ENCODE measurements at places on chromosomes 6 and 20. TPM values are rescaled to one million over a fixed set of nuclear protein-coding genes. Genes with fewer than 3 reads are reported as not detected.

- H3K4me1 ChIP-seq, result no peaks in the 10 kb centered on the region
- H3K4me3 ChIP-seq, result no peak overlapping the region
- H3K36me3 ChIP-seq, result no peaks in the 10 kb centered on the region
- no peak for DNase-seq
- no peaks in the 10 kb centered on the region for H3K27me3 ChIP-seq
- no peak overlapping the region for H3K27ac ChIP-seq
Measured at GRCh38 chr20:2833761-2834160, 6.7 kb downstream of the PCED1A start.

GRCh38 chr6:135180542-135181332, at the start of gene MYB:
MYB (plus strand) TSS chr6:135181308; CDS start chr6:135181514, 206 bp downstream.
- no peaks in the 10 kb centered on the region for H3K36me3 ChIP-seq
- peak within 1 kb of the TSS; percentile 45 for H3K4me3 ChIP-seq
- no peak within 1 kb of the TSS for H3K27ac ChIP-seq
- H3K4me1 ChIP-seq, result peaks cover 24% of the 10 kb centered on the region
- no peak for DNase-seq

DNA sequence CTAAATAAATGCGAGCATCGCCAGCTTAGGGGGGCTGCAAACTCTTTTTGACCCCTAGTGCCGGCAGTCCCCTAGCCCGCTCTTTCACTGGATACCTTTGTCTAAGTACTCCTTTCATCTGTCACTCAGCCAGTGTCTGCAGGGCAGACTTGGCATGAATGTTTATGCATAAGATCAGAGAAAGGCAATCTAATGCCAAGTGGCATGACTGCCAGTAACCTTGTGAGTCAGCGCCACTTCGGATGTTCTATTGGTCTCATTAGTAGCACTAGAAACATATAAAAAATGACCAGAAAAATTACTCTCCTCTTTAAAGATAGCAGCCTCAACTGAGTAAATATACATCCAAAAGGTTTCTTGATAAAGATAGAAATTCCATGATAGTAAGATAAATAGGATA, 192.2 kb downstream of the TBC1D32 start:
- H3K4me3 ChIP-seq, result no peak overlapping the region

- peaks cover 5% of the 10 kb centered on the region for H3K27me3 ChIP-seq
- peak; percentile 28 for DNase-seq
- H3K4me3 ChIP-seq, result no peak overlapping the region
- H3K4me1 ChIP-seq, result peaks cover 13% of the 10 kb centered on the region
- H3K36me3 ChIP-seq, result no peaks in the 10 kb centered on the region
Measured at GRCh38 chr6:45665859-45666258, 288.1 kb upstream of the SUPT3H start.

GRCh38 chr6:37068356-37069270, 63.2 kb downstream of the FGD2 start:
- DNase-seq, result no peak
- no peak overlapping the region for H3K27ac ChIP-seq
- no peaks in the 10 kb centered on the region for H3K36me3 ChIP-seq
- H3K27me3 ChIP-seq, result no peaks in the 10 kb centered on the region
- no peaks in the 10 kb centered on the region for H3K4me1 ChIP-seq

- H3K4me3 ChIP-seq, result no peak overlapping the region
- no peaks in the 10 kb centered on the region for H3K36me3 ChIP-seq
- no peaks in the 10 kb centered on the region for H3K4me1 ChIP-seq
- peak overlapping the region; percentile 6 for H3K27ac ChIP-seq
- DNase-seq, result no peak
Measured at GRCh38 chr6:122798099-122798641, 9.1 kb downstream of the SMPDL3A start.

GRCh38 chr6:63424636-63425035, 104.9 kb upstream of the LGSN start:
- H3K27me3 ChIP-seq, result no peaks in the 10 kb centered on the region
- H3K4me3 ChIP-seq, result no peak overlapping the region
- DNase-seq, result no peak

GRCh38 chr6:5300206-5300764, 39.0 kb downstream of the FARS2 start:
- H3K27me3 ChIP-seq, result no peaks in the 10 kb centered on the region
- DNase-seq, result no peak
- H3K4me3 ChIP-seq, result no peak overlapping the region
- H3K36me3 ChIP-seq, result no peaks in the 10 kb centered on the region

DNA sequence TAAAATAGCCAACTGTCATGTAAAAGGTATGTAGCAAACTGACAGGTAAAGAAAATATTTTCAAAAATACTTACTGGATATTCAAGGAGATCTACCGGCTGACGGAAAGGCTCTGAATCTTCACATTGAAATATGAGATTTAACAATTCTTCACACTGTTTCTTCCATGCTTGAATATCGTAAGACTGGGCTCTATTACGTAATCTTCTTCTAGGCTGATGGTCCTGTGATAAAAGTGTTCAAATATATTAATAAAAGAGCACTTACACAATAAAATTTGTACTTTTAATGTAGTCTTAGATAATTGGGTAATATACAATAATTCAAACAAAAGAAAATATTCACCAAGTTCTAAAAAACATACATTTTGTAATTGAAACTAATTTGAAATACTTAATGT, 87.4 kb downstream of the IRAK1BP1 start:
- no peak overlapping the region for H3K4me3 ChIP-seq
- H3K36me3 ChIP-seq, result peaks cover 61% of the 10 kb centered on the region
- H3K27ac ChIP-seq, result no peak overlapping the region

- no peak overlapping the region for H3K4me3 ChIP-seq
- H3K27me3 ChIP-seq, result no peaks in the 10 kb centered on the region
- no peak for DNase-seq
- H3K36me3 ChIP-seq, result no peaks in the 10 kb centered on the region
- no peaks in the 10 kb centered on the region for H3K4me1 ChIP-seq
- H3K27ac ChIP-seq, result no peak overlapping the region
Measured at GRCh38 chr6:25375125-25375524, 96.0 kb downstream of the CARMIL1 start.

Gene RBPJL
- not detected for total RNA-seq

Gene C6orf58
- not detected for total RNA-seq

Gene SLC44A4
- not detected for total RNA-seq

Gene PGC
- total RNA-seq, result not detected

Gene NINL
- 3.7 TPM for total RNA-seq

Gene ID4
- total RNA-seq, result 83.2 TPM

Gene HSPA1L
- total RNA-seq, result 1.6 TPM

Data from right atrium auricular region (tissue), 2 donors.